Mucosa of gallbladder (tissue), 1 donor: ENCODE measurements at places on chromosomes 5 and 9. TPM values are rescaled to one million over a fixed set of nuclear protein-coding genes. Genes with fewer than 3 reads are reported as not detected.

The RETREG1 gene
- total RNA-seq = 63.7 TPM

GRCh38 chr5:82416512-82416911 lies 138.4 kb upstream of the RPS23 start:
- no peak for DNase-seq

The GPR151 gene
- not detected for total RNA-seq

The HRCT1 gene
- 2.0 TPM for total RNA-seq

- DNase-seq = no peak
These were observed 1170.6 kb upstream of the NUDT12 start for GRCh38 chr5:104733063-104733669.

DNA sequence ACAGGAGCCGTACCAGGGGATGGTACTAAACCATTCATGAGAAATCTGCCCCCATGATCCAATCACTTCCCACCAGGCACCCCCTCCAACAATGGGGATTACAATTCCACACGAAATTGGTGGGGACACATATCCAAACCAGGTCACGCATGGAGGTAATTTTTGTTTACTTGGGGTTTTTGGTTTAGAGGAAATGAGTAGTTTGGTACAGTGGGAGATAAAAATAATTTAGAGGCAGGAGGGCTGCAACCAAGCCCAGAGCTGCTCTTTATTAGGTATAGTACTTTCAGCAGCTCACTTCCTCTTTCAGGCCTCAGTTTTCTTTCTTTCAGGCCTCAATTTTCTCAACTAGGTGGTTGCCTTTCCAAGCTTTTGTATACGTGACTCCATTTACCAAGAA lies 23.2 kb downstream of the PRUNE2 start:
- no peak for DNase-seq

DNA sequence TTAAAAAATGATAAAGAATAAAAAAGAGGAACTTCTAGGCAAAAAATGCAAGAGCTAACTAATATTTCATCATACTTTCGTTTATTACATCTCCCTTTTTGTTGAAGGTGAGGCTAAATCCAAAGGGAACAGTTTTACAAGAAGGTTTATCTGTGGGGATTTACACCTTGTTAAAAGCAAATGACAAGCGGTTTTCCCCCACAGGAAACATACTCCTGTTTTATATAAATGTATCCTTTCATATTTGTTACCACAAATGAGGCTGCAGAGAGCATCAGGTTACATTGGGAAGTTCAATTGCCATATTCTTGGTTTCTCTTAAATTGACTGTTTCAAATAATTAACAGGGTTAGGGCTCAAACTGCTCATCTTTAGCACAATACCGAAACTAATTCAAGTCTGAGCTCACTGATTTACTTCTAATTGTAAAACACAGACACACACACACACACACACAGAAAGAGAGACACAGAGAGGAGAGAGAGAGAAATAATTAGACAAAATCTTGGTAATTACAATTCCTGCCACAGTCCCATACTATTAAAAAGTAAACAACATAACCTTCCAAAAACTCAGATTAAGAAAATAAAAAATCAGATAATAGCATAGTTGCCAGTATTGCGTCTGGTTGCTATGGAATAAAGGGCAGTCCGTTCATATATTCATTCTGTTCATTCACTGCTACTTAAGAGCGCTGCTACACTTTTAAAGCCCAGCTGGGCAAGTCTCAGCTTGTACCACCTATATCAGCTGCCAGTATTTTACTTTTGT lies 17.1 kb downstream of the RFX3 start:
- DNase-seq = no peak

DNA sequence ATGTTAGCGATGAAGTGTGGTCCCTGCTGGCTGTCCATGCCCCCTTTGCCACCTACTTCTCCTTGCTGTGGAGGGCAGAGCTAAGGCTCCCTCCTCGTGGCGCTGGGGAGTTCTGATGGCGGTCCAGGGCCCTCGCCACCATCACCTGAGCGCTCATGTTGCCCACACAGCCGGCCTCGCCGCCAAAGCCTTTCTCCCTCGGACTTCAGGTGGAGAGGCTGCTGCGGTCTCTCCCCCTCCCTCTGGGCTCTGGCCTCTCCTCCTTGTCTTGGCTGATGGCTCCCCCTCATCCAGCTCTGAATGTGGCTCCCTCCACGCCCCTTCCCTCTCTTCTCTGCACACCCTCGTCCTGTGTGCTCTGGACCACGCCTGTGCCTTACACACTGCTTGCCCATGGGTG lies 14.5 kb upstream of the LPCAT1 start:
- DNase-seq = peak; percentile 7

The ATP10B gene
- total RNA-seq = 119 TPM

- no peak for DNase-seq
These were observed 16.6 kb downstream of the HK3 start for GRCh38 chr5:176882567-176882903.

DNA sequence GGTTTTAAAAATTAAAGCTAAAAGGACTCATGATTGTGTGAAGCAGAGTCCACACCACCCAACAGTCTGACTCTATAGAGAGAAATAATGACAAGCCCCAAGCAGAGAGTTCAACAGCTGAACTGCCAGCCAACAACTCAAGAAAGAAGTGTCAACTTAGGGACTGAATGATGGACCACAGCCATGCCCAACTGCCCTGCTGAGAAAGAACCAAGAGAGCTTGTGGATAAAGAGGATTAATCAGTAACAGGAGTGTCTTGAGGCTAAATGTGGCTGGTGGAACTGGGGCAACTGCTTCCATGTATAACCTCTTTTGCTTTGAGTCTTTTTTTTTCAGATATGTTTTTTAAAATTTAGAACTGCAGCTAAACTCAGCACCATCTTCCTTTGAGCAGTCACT lies 109.3 kb downstream of the HSD17B3 start:
- DNase-seq = no peak

The IL9 gene
- not detected for total RNA-seq

DNA sequence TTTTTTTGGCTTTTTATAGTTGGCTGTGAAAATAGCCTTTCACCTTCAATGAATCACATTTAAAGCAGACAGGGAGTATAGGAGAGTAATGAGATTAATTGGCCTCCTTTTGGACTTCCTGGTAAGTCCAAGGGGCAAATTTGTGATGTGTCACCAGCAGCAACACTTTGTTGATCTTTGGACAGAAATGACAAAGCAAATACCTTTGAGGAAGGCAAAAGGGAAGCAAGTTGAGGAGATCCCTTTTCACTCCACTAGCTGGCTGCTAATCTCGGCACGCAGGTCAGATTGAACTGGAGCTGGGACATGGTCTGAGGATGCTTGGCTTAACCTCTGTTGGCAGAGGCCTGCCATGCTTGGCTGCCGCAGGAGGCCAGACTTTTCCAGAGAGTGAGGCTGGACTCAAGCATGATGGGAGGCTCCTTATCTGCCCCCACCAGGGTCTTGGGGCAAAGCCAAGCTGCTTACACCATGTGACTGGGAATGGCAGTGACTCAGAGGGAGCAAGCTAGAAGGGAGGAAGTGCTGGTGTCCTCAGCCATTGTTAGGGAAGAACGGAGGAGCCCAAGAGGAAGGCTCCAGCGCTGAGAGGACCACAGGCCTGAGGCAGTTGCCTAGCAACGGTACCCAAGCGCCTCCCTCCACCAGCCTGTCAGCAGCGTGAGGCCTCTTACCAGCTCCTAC lies 174.5 kb upstream of the MAP1B start:
- peak; percentile 84 for DNase-seq

The FOXD4 gene
- total RNA-seq = 0.43 TPM

The LCNL1 gene
- total RNA-seq = 0.92 TPM

The WHRN gene
- total RNA-seq = 9.2 TPM

DNA sequence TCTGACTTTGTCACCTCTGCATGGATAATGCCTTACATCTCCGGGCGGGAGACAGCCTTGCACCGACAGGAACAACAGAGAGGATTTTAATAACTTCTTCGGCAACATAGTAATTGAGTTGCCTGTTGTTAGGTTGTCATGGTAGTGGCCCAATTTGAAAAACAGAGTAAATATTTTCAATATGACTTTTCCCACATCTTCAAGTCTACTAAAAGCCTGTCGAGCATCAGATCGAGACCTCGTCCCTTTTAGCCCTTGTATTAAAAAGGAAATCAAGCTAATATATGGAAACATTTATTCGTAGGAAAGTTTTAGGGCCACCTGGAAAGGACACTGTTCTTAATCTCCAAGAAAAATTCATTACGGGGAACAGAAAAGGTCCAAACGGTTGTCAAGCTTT lies 70.8 kb upstream of the FCN2 start:
- no peak for DNase-seq

The SREK1 gene
- 54.1 TPM for total RNA-seq

The DCP2 gene
- 42.5 TPM for total RNA-seq

DNA sequence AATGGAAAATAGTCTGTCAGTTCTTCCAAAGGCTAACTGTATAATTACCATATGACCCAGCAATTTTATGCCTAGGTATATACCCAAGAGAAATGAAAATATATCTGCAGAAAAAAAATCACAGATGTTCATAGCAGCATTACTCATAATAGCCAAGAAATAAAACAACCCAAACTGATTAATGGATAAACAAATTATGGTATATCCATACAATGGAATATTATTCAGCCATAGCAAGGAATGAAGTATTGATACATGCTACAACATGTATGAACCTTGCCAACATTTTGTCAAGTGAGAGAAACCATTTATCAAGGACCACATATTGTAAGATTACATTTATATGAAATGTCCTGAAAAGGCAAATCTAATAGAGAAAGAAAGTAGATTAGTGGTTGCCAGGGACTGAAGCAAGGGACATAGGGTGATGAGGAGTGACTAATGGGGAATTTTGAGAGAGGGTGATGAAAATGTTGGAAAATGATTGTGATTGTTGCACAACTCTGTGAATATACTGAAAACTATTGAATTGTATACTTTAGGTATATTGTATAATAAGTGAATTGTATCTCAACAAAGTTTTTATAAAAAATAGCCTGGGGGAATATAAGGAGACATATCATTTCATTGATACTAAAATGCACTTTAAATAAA lies 114.4 kb downstream of the PBX3 start:
- DNase-seq = no peak

The PCAT7 gene
- 0.17 TPM for total RNA-seq

- DNase-seq = peak; percentile 31
These were observed 500.0 kb downstream of the SPATA31D1 start for GRCh38 chr9:82488313-82489200.

DNA sequence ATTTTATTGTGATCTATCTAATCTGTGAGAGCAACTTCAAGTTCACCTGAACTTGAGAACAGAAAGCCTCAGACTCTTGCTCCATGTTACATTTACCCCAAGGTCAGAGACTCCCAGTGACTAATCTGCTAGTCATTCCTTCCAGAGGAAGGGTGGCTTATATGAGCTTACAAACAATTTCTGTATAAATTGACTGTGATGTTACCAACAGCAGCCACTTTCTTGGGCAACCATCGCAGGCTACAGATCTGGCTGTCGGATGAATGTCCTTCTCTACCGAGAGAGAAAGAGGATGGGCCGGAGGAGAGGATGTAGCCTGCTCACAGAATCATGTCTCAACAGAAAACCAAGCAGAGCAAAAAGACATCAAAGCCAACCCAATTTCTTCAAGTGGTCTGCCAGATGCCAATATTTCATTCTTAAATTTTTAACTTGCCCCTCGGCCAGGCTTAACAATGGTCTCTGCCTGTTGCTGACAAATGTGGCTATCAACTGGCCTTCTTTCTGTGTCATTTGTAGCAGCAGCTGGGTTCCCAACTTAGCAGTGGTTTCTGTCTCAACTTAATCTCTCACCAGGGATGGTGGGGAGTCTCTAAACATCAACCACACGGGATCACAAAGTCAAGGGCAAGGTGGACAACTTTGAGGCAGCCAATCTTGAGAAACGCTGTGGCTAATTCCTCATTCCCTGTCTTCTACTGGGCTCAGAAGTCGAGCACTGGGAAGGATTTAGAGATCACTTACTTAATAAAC lies 81.3 kb downstream of the RAPGEF1 start:
- no peak for DNase-seq

GRCh38 chr9:14029806-14030374 lies 284.1 kb downstream of the NFIB start:
- DNase-seq = no peak

DNA sequence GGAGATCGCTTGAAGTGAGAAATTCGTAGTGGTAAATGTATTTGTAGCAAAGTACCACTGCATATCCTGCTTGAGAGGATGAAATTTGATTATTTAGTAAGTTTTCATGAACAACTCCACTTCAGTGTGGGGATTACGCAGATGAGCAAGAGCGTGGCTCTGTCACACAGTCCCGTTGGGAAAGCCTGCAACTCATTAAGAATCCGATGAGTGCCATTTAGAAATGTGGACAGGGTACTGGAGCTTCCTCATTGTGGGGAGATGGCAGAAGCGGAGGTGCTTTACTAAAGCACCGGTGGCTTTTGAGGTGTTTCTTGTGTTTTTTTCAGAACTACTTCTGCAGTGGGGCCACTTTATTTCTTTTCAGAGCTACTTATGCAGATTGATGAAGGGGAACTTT lies 1.4 kb downstream of the TJP2 start:
- DNase-seq = no peak

DNA sequence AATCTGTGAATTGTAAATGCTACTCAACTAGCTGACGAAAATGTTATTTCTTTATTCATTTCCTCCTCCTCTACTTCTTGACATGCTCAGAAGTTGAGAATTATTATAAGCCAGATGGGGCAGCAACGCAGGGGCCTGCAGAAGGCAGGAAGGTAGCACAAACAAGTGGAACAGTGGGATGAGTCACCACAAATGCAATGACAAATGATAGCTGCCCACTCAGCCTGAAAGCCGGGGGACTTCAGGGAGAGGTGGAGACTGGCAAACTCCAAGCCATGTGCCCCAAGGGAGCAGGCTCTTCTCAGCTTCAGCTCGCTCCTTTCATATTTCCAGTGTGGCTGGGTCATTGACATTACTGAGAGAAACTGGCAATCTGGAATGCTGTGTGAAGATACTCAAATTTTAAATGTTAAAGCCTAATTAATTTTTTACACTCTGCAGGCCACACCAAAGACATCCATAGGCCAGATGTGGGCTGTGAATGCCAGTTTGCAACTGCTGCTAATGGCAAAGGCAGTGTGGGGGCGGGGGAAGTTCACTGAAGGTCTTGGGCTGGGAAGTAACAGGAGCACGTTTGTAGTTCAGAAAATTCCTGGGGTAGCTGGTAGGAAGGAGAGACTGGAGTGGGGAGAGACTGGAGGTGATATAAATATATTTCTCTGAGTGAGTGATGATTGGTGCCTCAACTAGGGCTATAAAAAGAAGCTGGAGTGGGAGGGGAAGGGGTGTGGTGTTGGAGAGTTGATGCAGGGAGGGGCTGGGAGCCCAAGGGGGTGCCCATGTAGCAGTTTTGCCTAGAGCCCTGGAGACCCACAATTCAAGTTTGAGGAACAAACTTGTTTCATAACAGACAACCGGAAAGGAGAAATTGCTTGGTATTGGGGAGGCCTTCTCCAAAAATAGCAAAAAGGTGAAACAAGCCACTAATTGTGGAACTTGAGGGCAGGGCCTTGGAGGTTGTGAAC lies 20.8 kb upstream of the ADRB2 start:
- no peak for DNase-seq

GRCh38 chr9:116098476-116098875 lies 55.1 kb upstream of the PAPPA start:
- DNase-seq = no peak

- no peak for DNase-seq
These were observed 591.1 kb downstream of the DTWD2 start for GRCh38 chr5:118397236-118397635.
